ENCODE measurements at places on chromosomes 4 and X.

DNA sequence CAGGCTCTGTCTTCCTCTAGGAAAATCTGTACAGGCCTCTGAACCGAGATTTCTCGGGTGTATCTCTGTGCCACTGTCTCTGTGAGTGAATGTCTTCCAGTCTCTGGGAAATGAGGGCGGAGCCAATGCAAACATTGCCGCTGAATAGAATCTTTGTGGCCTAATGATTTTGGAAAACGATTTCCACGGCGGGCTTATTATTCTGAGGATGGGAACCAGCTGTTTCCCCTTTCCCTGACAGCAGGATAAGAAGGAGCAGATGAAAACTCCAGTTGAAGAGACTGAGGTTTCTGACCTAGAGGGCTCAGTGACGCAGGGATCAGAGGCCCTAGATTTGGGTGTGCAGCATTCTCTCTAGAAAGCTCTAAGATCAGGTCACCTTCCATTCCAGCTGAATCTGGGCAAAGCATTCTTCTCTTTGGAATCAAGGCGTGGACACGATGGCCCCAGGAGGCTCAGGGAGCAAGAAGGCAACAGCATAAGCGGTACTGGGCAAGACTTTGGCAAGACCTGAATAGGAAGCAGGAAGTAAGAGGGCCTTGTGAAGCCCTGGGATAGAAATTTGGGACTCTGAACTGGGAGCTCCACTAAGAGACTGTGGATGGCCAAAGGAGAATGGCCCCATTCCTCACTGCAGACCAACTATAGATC is 47.3 kb downstream of the PJA1 start:
- no peak for DNase-seq

DNA sequence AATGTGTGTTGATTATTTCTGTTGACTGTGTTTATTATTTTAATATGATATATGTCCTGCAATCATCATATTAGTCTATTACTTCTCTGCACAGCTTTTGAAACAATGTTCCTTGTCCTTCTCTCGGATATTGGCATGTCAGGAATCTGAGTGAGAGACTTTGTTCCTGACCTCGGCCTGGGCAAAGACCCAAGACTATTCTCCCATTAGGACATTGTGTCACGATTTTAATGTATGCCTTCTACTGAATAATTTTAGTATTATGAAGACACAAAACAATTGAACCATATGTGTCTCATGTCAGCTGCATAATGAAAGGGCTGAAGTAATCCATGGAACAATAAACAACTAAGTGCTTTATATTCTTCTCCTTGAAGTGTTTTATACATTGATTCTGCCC is 580.8 kb upstream of the TENM3 start:
- no peak for DNase-seq

DNA sequence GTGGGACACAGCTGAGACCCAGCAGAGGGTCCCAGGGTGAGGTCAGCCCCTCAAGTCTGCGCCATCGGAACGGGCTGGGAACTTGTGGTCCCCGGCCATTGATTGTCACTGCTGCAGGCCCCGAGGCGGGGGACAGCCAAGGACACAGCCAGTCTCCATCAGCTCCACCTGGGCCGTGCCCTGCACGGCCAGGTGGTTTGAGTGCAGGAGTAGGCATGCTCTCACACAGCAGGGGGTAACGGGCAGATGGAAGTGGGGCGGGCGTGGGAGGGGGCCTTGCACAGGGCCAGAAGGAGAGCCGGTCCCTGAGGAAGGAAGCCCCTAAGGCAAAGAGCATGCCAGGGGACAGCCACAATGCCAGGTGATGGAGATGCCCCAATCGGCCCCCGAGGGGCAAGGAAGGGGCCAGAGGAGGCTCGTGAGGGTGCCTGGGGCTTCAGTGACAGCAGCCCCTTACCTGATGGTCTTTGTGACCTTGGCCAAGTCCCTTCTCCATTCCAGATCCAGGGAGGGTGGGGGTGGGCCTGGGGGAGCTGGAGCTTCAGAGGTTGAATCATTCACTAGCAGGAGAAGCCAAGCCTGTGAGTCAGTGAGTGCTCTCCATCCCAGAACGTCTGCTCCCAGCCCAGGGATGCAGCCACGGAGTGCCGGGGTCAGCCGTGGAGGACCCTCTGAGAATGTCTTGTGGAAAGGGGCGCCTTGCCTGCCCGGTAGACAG is 2.3 kb downstream of the ATP2B3 start:
- DNase-seq, result no peak

DNA sequence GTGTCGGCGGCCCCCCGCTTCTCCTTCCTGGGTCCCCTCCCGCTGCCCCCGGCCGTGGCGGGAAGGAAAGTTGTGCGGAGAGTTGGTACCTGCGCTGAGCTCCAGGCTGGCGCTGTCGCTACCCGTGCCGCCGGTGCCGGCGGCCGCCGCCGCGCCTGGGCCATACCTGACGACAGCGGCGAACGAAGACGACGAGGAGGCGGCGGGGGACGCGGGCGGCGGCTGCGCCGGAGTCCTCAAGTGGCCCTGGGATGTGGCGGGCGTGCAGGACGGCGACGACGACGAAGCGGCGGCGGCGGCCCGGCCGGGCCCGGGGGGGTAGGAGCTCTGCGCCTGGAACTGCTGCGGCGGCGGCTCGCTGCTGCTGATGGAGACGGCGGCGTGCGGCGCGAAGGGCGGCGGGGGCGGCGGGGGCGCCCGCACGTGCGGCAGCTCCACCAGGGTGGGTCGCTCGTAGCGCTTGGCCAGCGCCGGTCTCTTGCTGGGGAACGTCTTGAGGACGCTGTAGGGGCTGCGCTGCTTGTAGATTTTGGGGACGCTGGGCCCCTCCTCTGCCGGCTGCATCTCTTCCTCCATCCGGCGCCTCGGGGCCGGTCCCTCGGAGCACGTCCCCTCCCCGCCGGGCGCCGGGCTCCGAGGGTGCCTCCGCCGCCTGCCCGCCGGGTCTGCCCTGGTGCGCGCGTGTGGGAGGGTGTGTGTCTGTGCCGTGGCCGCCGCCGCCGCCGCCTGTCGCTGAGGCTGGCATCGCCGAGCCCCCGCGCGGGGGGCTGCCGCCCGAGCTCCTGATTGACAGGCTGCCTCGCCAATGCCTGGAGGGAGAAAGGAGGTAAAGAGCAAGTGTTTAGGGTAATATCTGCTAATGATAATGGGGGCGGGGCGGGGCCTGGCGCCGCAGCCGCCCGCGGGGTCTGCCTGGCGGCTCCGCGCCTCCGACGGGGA is 618 bp downstream of the BEND4 start:
- DNase-seq, result peak; percentile 61

- no peak for DNase-seq
These were observed 114.7 kb downstream of the AFF1 start for GRCh38 chr4:87049508-87049907.

- no peak for DNase-seq
These were observed 107.7 kb upstream of the RPS6KA3 start for GRCh38 chrX:20374450-20374849.

DNA sequence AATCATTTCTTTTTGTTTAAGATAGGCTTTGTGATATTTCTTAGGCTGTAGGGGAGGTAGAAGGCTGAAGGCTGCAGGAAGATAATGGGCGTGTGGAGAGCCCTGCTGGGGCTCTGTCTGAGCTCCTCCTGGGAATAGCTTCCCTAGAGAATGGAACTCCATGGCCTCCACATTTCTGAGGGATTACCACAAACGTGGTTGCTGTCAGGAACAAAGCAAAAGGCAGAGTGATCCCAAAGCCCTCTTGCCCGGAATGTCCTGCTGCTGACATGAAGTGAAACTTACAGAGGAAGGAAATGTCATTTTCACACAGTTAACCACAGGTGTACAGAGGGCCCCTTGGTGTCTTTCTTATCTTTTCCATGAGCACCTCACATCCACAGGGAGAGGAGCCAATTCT is 89.3 kb downstream of the DDIT4L start:
- DNase-seq, result no peak

DNA sequence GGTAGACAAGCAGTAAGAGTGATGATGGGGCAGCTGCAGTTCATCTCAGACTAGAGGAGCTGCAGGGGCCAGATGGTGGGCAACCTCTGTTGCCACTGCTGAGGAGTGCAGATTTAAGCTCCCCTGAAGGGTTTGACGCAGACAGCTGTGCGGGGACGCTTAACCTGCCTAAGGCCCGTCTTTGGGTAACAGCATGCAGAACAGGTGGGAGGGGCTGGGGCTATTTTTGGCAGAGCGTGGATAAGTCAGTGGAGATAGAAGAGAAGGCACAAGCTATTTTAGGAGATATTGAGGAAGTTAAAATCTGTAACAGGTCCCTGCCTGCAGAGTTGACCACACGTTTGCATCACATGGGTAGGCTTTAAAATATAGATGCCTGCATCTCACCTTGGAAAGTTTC is 10.5 kb downstream of the CD99 start:
- DNase-seq, result no peak

GRCh38 chrX:12958059-12958458 is 16.9 kb upstream of the TMSB4X start:
- DNase-seq, result no peak

DNA sequence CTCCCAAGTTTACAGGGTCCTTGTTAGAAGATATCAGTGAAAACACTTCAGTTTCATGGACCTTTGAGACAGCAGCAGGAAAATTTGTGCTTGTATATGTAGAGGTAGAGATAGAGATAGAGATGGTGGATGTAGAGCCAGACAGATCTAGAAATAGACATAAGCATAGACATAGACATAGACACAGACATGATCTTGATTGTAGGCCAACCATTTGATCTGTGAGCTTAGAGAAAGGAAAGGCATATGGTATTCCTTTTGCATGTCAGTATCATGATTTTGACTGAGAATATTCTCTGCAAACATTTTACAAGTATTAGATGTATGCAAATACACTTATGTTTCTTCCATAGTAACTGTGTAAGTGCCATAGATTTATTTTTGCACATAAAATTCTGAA is 65.0 kb downstream of the PRKG2 start:
- no peak for DNase-seq

DNA sequence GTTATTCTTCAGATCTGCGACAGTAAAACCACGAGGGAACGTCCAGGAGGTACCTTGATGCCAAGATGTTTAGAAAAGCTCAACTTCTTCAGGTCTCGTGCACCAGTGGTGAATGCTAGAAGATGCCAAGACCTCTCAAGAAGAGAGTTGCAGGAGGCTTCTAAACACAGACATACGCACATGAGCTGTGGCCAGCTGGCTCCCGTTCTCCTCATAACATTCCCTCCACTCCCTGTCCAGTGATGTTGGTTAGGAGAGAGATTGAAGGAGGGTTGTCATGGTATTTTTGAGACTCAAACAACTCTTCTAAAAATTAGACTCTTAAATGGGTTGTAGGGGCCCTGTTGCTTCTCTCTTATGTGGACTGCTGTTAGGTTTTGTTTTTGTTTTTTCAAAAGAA is 184.3 kb downstream of the QDPR start:
- no peak for DNase-seq

- DNase-seq, result no peak
These were observed 112.4 kb upstream of the CXCL13 start for GRCh38 chr4:77493120-77493752.

DNA sequence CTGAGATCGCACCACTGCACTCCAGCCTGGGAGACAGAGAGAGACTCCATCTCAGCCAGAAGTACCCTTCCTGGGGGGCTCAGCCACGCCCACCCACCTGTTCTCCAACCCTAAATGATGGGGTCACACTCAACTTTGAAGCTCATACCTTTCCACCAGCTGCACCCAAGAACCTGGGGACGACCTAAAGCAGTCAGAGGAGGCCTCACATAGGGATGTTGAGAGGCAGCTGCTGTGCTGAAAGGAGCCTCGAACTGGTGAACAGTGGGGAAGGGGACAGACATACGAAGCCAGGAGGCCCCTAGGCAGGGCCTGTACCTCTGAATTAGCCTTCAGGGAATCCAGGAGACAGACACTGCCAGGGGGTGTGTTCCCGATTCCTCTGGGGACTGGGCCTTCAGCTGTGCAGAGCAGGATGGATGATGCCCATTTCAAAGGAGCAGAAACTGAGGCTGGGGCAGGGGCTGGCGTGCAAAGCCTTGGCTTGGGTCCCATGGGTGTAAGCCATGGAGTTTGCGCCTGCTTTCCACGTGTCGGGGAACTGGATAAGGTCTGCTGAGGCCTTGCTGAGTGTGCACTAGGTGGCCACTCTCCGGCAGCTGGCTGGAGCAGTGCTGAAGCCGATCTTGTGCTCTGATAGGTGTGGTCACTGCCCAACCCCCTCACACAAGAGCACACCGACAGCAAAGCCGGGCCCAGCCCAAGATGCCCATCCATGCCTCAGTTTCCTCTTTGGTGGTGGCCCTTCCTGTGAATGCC is 130.8 kb downstream of the CPZ start:
- DNase-seq, result peak; percentile 2

- DNase-seq, result no peak
These were observed 64.5 kb upstream of the CLDN34 start for GRCh38 chrX:9902656-9903055.

DNA sequence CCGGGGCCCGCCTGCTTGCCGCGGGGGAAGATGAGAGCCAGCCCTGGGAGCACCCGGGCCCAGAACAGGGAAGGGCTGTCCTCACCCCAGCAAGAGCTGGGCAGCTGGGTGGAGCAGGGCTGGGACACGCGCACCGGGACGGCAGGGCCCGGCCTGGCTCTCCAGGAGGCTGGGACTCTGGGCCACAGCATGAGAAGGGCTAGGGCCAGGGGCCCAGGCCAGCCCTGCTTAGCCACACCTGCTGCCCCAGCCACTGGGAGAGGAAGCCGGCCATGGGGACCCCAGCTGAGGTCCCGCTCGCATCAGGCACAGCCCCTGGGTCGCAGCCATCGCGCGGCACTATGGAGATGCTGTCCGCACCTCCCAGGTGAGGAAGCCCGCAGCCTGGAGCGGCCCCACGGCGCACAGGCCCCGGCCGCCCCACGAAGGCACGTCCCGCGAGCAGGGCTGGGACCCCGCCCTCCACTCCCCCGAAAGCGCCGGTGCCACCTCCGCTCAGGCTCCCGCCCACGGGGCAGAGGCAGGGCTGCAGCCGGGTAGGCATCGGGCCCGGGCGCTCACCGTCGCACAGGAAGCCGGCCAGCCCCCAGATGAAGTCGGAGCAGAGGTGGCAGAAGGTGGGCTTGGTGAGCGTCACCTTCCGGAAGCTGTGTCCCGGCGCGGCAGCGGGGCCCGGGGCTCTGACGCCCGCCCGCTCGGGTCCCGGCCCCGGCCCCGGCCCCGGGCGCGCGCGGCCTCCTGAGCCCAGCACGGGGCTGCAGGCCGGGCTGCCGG is 531 bp downstream of the DGKQ start:
- DNase-seq, result peak; percentile 74

GRCh38 chrX:115616943-115617563 is 56.1 kb downstream of the PLS3 start:
- no peak for DNase-seq

- DNase-seq, result no peak
These were observed 104.1 kb downstream of the GPAT3 start for GRCh38 chr4:83639849-83640493.

GRCh38 chrX:148938348-148938747 is 437.9 kb downstream of the AFF2 start:
- no peak for DNase-seq

- no peak for DNase-seq
These were observed 19.0 kb upstream of the DCX start for GRCh38 chrX:111431001-111431400.

DNA sequence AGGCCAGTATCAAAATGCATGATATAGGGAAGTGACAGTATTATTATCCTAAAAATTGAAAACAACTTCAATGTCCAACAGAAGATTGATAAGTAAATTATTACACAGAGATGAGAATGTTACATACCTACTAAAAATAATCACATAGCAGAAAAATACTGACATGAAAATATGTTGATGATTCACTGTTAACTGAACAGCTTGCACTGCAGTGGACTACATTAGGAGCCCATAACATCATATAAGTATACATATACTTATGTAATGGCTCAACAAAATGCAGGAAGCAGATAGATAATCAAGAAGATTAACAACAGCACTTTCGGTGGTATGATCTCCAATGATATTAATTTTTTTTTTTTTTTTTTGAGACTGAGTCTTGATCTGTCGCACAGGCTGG is 7.1 kb downstream of the CLOCK start:
- DNase-seq, result no peak

- no peak for DNase-seq
These were observed 180.9 kb upstream of the AGTR2 start for GRCh38 chrX:115989686-115990085.
